ENCODE measurements at places on chromosomes 6 and 20.

GRCh38 chr6:158831571-158831970, 12.4 kb upstream of the EZR start:
- DNase-seq, result no peak

DNA sequence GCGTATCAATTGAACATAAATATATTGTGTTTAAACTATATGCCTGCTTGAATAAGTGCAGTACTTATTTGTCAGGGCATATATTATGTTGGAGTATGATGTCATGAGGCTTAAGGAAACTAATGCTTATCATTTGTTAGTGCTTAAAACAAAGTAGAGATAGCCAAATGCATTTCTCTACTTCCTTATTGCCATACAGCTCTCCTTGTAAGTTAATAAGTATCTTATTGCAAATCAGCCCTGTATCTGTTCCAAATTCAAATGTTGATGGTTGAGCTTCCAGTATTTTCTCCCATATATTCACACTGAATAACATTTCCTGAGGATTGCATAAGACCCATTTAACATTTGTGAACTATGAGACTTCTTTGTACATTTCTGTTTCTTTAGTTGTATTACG, 57.8 kb downstream of the CARMIL1 start:
- DNase-seq, result no peak

GRCh38 chr6:206264-206663, 86.0 kb upstream of the DUSP22 start:
- DNase-seq, result no peak

GRCh38 chr6:125983246-125983945, 2.9 kb upstream of the TRMT11 start:
- no peak for DNase-seq

DNA sequence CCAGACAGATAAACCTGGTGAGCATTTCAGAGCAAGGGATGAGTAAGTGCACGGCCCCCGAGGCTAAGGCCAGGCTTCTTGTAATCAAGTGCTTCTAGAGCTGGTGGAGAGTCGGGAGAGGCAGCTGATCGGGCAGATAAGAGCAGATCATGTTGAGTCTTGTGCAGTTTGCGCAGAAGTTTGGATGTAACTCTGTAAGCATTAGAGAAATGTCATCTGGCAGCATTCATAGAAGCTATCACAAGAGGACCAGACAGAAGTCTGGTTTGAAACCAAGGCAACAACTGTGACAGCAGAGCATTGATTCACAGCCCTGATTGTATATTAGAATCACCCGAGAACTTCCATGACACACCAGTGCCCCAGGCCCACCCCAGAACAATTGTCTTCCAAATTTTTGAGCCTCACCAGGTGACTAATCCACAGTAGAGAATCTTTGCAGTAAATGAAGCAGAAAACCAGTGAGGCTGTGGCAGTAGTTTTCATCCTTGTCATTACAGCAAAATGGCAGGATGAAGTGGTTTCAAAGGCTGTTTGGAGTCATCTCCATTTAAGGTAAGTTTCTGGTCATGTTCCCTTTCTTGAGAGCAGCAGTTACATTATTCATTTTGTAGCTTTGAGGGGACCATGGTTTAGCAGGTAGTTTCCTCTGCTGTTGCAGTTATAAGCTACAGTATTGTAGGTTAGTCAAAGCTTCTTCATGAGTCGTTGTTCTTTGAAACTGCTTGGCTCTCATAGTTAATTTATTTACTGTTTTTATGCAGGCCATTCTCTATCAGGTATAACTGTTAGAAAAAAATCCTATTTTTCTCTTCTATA, 84.1 kb downstream of the RNF217 start:
- no peak for DNase-seq

GRCh38 chr6:318243-318890, 26.1 kb downstream of the DUSP22 start:
- DNase-seq, result no peak

DNA sequence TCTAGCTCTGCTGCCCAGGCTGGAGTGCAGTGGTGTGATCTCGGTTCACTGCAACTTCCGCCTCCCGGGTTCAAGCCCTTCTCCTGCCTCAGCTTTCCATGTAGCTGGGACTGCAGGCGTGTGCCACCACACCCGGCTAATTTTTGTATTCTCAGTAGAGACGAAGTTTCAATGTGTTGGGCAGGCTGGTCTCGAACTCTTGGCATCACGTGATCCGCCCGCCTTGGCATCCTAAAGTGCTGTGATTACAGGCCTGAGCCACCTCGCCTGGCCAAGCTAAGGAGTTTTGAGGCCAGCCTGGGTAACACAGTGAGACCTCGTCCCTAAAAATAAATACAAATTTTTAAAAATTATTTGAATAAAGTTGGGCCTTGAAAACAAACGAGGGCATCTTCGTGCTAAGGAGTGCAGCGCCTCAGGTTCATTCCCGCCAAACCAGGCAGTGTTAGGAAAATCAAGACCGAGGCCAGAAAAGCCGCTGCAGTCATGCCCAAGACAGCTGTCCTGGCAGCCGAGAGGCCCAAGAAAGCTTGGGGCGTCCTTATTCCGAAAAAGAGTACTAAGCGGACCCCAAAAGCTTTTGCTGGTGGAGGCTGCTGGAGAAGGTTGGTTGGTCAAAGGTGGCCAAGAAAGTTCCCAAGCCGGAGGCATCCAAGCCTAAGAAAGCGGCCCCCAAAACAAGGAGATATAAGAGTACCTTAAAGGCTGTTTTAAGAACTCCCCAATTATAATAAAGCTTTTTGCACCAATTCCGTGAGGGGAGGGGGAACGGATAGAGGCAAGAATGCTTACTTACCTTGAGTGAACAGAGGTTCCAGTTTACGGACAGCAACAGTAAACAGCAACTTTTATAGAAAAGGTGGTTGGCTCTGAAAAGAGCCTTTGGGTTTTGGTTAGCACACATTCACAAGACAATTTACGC, 109.0 kb downstream of the HFE start:
- no peak for DNase-seq

DNA sequence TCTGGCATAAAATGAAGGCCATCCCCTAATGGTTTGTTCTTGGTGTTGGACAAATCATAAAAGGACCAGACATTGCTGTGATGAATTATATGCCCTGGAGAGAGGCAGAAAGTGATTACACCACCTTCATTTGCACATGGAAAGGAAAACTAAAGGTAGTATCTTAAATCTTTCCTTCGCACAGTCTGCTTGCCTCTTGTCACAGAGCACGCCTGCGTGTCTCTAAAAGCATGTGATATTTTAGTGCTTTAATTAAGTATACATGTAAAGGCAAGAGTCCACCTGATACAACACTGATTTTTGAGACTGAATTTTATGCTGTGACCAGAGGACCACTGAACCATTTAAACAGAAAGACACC, 28.8 kb upstream of the PLAGL1 start:
- DNase-seq, result no peak

- DNase-seq, result no peak
Observed at GRCh38 chr6:142857796-142858555, 87.0 kb downstream of the HIVEP2 start.

DNA sequence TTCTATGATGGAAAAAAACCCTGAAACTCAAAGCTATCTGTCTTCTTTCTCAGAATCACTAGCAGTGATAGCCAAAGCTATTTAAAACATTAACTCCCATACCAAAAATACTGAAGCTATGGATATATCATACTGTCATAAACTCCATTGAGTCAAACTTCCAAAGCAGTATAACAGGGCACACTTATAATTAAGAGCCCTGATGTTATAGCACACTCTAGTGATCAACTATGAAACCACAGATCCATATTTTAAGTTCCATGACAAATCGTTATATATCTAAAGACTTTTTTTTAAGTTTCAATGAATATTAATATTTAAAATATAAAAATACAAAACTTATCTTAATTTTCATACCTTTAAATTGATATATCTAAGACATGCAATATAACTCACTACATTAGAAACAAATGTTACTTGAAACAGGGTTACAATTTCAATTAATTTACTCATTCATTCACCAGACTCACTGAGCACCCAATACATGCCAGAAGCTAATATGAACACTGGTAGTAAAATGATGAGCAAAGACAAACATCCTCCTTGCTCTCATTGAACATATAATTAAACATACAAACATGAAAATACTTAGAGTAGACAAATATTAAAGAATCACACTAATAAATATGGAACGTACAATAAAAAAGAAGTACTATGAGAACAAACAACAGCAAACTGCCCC, 69.3 kb downstream of the IBTK start:
- no peak for DNase-seq

DNA sequence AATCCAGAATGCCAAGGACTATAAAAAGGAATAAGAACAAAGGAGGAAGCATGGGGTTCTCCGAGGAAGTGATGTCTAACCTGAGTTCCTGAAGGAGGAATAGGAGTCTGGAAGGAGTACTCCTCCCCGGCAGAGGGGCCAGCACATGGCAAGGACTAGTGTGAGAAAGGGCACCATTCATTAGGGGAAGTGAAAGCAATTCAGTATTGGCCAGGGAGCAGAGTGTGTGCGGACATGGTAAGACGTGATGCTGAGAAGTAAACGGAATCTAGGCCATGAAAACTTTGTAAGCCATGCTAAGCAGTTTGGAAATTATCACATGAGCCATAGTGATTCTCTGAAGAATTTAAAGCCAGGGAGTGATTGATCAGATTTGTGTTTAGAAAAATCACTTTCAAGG, 218.9 kb upstream of the PRDM1 start:
- no peak for DNase-seq

DNA sequence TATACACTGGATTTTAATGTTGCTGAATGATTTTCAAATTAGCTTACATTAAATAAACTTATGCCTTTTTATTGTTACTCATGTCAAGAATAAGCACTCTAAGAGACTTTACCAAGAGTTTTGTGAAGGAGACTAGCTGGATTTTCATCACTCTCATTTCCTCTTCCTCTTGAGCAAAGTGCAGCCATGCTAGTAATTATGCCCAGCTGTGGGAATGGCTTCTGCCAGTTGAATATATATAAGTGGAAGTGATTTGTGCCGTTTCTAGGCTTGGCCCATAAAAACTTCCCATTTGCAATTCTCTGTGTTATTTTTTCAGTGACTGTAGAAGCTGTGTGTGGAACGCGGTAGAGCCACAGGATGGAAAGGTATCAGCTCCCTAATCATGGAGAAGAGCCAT, 255.8 kb downstream of the HDGFL1 start:
- no peak for DNase-seq

GRCh38 chr20:8689337-8689736, 379.6 kb upstream of the PLCB4 start:
- no peak for DNase-seq

DNA sequence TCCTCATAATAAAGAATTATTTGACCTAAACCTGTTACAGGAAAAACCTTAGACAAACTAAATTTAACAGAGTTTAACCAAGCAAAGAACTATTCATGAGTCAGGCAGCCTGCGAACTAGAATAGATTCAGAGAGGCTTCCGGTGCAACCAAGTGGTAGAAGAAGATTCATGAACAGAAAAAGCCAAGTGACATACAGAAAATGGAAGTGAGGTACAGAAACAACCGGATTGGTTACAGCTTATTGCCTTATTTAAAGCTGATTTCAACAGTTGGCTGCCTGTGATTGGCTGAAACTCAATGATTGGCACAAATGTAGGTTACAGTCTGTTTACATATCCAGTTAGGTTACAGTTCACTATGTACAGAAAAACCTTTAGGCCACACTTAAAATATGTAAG, 10.1 kb downstream of the PPP1R3G start:
- DNase-seq, result no peak

DNA sequence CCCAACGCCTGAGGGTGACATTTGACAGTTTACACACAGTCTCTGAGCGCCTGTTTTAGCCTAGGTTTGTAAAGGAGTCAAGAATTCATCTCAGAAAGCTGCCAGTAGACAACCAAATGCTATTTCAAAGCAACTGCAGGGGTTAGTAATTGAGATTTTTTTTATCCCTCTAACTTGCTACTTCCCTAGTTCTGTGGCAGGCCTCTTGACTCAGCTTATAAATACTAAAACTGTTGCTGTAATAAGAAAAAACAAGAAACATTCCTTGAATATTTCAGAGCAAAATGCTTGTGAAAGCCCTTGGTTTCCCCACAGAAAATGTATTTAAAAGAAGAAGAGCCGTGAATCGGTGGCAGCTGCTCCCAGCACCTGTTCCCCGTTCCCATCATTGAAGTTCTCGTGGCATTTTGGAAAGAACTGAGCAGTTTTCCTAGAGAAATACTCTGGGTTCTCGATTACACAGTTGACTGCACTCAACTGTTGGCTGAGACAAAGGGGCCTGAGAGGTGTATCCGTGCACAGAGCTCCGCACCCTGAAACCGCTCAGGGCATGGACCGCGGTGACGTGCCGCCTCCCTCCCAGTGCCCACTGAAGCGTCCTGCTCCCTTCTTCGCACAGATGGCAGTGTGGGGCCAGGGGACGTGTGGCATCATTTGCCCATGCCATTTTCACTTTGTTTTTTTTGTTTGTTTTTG, 20.9 kb downstream of the DLL1 start:
- DNase-seq, result no peak

- no peak for DNase-seq
Observed at GRCh38 chr6:40954446-40955177, 84.4 kb downstream of the UNC5CL start.

DNA sequence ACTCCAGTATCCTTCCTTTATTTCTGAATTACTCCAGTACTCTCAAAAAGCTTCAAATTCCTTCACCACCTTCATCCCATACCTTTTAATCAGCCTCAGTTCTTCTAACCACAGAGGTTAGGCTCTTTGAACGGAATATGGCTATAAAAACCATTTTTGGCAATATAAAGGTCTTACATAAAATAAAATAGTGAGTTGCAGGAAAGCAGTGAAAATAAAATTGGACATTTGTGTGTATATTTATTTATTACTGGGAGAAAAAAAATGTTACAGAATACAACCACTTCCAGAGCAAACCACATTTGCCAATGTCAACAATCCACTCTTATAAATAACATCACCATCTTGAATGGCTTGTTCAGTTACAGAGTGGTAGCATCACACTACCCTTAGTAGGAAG, 7.7 kb downstream of the HDDC2 start:
- no peak for DNase-seq

DNA sequence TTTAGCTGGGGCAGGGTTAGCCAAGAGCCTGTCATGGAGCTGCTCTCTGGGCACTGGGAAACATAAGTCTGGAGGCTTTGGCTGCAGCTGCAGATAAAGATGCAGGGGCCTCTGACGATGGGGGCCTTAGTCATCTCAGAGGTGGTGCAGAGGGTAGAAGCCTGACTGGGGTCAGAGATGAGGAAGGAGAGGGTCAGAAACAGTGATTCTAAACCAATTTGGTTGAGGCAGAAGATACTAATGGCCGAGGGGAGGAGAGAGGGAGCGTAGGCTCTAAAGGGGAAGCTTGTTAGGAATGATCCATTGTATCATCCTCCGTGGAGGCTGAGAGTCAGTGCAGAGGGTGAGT, 33.8 kb downstream of the PLEKHG1 start:
- no peak for DNase-seq

GRCh38 chr6:70884074-70884983, 72.5 kb downstream of the B3GAT2 start:
- DNase-seq, result no peak

- DNase-seq, result no peak
Observed at GRCh38 chr6:74073429-74073828, 377.4 kb downstream of the CD109 start.
